ENCODE measurements at places on chromosomes 1 and 21.

- DNase-seq, result no peak
These were observed 15.1 kb downstream of the MCL1 start for GRCh38 chr1:150564051-150564991.

DNA sequence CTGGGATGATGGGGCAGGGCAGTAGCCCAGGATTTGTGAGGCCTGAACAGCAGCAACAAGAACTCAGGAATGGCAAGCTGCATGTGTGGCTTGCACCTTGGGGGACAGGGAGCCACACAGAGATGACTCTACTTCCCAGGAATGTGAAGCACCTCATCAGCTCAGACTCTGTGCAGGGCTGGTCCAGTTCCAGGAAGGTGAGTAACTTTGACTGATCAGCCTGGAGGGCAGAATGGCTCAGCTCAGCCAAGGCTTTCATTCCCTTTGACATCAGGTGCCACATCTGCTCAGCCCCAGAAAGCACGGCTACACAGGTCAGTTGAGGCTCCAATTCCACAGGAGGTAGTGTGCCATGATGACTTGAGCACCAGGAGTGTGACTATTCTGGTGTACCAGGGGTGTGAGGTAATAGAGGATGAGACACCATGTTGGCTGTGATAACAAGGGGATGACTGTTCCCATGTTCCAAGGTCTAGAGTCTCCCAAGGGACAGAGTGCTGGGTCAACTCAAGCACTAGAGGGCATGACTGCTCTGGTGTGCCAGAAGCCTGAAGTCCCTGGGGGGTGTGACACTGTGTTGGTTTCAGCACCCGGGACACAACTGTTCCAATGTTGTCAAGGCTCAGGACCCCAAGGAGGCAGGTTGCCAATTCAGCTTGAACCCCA is 625.8 kb upstream of the ADGRL2 start:
- DNase-seq, result no peak

DNA sequence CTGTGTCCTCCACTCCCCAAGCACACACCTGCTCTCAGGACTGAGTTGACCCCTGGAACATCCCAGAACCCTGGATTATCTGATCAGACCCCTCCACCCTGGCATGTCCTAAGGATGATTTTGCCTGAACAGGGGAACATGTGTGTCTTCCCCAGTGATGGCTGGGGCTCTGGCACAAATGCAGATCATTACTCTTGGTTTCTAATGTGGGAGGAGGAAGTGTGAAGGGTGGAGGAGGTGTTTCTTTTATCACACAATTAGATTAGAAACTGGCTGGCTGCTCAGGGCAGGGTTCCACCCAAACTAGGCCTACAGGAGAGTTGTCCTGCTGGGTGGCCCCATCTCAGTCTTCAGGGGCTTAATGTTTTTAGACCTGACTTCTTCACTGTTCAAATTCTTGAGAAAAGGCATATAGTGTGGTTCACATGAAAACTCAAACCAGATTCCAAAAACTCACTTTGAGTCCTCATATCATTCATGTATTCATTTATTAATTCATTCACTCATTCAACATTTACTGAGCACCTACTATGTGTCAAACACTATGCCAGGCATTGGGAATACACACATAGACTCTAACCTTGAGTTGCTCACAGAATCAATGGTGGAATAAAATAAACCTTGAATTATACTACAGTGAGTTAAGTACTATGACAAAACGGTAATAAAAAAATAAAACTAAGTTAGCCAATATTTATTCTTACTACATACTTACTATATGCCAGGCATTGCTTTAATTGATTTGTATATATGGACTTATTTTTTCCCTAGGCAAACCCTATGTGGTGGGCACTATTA is 221.8 kb upstream of the JUN start:
- DNase-seq, result no peak

DNA sequence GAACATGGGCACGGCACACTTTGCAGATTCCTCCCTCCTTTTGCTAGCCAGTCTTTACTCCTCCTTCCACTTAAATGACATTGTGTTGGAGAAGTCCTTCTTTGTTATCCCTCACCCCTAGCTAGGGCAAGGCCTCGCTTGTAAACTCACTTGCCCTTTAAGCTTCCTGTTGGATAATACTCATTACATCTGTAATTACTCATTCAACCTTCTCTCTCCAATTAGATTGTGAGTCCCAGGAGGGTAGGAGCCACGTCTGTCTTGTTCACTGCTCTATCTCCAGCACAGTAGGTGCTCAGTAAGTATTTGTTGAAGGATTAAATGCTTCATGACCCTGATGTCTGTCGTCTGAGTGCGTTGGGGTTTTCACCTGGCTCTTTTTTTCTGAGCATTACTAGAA is 98.7 kb upstream of the USP24 start:
- no peak for DNase-seq

DNA sequence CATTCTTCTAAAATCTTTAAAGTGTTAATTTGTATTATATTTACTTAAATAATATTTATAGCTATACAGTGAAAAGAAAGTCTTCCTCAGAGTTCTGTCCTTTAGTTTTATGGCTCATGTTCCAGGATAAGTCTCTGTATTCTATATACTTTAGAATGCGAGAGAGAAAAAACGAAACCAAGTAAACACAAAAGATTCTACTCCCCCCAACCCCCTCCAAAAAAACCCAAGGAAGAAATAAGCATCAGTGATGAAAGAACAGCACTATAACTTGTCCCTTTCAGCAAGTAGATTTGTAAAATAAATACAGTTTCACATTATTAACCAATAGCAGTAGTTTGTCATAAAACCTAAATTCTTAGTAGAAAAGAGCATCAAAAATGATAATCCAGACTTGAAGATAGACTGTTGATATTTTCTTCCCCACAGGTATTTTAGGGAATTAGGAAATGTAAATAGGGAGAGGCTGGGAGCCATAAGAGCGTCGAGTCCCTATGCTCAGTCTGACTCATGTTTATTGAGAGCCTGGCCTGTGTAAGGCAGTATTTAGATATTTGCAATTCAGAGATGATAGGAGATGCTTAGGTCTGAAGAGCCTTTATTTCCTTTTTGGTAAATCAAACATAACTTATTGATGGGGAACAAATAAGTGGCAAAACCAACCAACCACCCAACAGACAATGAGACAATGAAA is 35.5 kb downstream of the CDC14A start:
- DNase-seq, result no peak

- DNase-seq, result no peak
These were observed at the start of gene RSPO1 for GRCh38 chr1:37634244-37634991. TSS of gene RSPO1 (minus strand) at chr1:37634892. CDS start at chr1:37629661, 5,231 bp downstream.

- no peak for DNase-seq
These were observed 77.9 kb downstream of the PSMG1 start for GRCh38 chr21:39105341-39105765.

DNA sequence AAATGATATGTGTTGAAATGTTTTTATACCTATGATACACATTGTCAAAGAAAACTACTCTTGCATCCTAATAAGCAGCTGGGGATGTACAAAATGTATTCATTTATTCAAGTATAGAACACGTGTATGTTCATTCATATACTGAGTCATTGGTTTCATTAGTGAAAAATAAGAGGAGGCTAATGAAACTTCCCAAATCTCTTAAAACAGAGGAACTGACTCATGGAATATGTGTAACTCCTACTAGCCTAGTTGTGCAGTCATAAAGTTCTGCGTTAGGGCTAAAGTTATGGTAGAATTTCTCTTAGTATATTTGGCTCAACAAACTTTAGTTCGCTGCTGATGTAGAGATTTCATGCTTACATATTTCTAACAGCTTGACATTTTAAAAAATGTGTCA is 441.6 kb downstream of the NCAM2 start:
- DNase-seq, result no peak

- no peak for DNase-seq
These were observed 6.6 kb upstream of the PDE9A start for GRCh38 chr21:42646836-42647235.

GRCh38 chr1:64936956-64937355 is 29.4 kb downstream of the JAK1 start:
- DNase-seq, result peak; percentile 90

GRCh38 chr1:118914379-118915161 is 73.6 kb downstream of the TBX15 start:
- no peak for DNase-seq

DNA sequence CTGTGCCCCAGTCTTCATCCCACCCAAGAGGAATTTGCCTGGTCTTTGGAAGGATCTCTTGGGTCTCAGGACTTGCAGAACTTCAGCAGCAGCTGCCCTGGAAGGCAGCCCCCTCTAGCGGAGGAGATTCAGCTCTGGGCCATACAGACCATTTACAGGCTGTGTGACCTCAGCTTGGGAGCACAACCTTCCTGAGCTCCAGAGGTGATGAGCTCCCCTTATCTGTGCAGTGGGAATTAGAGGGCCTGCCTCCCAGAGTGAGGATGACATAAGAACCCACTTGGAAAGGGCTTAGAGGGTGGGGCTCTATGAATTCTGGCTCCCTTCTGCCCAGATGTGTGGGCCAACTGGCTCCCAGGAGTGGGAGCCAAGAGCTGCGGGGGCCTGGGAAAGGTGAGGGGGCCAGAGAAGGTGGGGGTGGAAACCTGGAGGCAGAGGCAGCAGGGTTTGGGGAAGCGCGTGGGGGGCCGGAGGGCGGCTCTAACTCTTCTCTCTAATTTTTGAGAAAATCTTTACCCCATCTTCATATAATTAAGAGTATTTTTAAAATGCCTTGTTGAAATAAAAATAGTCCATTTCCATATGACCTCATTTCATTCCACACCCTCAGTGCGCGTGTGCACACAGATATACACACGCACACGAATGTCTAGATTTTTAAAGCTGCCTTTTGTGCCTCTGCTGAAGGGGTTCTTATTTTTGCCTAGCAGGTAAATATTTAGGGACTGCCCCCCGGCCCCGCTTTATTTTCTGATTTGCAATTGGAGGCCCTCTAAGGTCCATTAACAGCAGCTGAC is 21.5 kb downstream of the EPHB2 start:
- DNase-seq, result no peak

- DNase-seq, result no peak
These were observed 57.8 kb upstream of the HSD17B7 start for GRCh38 chr1:162732566-162733335.

GRCh38 chr1:198143797-198144196 is 13.0 kb upstream of the NEK7 start:
- DNase-seq, result no peak

DNA sequence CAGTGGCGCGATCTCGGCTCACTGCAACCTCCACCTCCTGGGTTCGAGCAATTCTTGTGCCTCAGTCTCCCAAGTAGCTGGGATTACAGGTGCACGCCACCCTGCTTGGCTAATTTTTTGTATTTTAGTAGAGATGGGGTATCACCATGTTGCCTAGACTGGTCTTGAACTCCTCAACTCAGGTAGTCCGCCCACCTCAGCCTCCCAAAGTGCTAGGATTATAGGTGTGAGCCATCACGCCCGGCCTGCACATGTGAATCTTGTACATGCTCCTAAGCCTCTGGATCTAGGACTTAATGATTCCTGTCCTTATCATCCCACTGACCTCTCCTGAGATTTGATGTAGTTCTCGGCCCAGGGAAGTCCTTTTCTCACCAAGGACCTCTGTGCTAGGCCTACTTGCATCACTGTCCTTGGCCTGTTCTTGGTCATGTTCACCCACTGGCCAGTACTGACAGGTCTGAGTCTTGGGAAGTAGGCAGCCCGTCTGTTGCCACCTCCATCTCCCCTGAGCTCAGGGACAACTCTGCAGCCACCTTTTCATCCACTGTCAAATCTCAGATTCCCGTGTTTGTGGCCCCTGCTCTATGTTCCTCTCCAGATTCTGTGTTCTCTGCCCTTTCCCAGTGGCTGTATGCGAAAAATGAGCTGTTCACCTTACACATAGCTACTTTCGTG is 9.4 kb downstream of the HYI start:
- DNase-seq, result no peak

DNA sequence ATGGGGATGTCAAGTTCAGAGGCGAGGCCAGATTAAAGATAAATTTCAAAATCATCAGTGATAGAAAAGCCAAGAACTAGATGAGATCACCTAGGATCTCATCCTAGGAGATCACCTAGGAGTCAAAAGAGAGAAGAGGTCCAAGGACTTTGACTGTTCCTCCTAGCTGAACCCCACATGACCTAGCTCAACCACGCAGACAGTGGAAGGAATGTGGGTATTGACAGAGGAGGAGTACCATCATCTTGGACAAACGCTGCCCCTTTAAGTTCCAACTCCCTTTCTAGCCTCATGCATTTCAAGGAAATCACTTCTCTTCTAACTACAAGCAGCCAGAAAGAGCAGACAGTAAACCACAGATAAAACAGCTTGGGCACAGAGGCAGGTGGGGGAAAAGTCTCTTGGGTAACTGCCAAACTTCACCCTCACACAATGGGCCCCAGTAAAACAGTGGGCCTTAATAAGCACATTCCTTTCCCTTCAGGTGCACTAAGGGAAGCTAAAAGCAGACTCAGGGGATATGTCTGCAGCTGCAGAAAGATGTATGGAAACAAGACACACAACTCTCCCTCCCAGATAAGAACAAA is 12.5 kb upstream of the FAM76A start:
- no peak for DNase-seq

DNA sequence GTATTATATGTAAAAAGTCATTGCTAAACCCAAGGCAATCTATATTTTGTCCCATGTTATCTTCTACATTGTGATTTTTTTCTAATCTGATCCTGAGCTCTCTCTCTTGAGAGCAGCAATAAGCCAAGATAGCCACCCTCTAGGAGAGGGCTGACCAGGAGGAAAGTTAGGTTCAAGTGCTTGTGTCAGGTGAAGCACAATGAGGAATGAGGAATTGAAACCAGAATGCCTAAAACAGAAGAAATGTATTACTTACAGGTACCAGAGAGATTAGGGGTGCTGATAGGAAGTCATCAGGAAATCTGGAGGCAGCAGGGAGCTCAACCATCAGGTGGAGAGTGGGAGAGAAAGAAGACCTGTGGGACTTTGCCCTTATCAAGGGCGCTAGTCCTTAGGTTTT is 85.5 kb upstream of the BARHL2 start:
- DNase-seq, result no peak

- DNase-seq, result no peak
These were observed 215.1 kb downstream of the ATG4C start for GRCh38 chr1:62998845-62999649.

DNA sequence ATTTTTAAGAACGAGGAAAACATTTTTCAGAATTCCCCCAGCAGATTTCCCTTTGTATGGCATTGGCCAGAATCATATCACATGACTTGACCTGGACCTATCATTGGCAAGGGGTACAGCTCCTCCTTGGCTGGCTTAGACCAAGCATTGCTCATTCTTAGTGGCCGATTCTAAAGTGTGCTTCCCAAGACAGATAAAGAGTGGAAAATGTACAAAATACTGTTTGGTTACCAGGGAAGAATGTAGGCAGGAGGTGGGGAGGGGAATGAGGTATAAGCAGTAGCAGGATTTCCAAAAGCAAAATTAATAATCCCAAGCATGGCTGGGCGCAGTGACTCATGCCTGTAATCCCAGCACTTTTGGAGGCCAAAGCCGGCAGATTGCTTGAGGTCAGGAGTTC is 75.6 kb upstream of the KRTAP11-1 start:
- DNase-seq, result no peak

GRCh38 chr1:112337028-112337531 is 58.9 kb upstream of the CTTNBP2NL start:
- peak; percentile 34 for DNase-seq

DNA sequence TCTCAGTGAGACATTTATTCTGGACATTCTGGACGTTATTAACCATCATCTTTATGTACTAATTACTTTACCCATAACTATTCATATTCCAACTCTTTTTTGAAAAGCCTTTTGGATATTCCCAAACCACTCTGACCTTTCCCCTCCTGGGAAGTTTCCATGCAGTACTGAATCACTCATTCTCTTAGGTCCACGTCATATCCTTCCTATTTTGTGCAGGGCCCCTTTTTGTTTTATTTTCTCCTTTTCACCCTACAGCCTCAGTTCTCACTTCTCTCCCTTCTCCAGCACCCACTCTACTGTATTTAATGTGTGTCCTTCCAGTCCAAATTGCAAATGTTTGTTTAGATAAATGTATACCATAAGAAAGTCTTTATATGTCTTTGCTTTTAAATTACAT is 16.4 kb upstream of the ATP1A1 start:
- DNase-seq, result no peak
